ENCODE measurements at places on chromosomes 7 and 10. TPM values are rescaled to one million over a fixed set of nuclear protein-coding genes. Genes with fewer than 3 reads are reported as not detected.

SLC18A3 gene
- polyA plus RNA-seq = 1.7 TPM

TAS2R3 gene
- not detected for polyA plus RNA-seq

C10orf105 gene
- polyA plus RNA-seq = not detected

HOXA10 gene
- not detected for polyA plus RNA-seq

NOLC1 gene
- 71.8 TPM for polyA plus RNA-seq

PGAM2 gene
- polyA plus RNA-seq = 1.5 TPM

GRCh38 chr7:154965014-154965413 lies 37.9 kb downstream of the PAXIP1 start:
- no peak for DNase-seq

- DNase-seq = no peak
Measured at GRCh38 chr10:129601737-129602136, 134.7 kb downstream of the MGMT start.

DNA sequence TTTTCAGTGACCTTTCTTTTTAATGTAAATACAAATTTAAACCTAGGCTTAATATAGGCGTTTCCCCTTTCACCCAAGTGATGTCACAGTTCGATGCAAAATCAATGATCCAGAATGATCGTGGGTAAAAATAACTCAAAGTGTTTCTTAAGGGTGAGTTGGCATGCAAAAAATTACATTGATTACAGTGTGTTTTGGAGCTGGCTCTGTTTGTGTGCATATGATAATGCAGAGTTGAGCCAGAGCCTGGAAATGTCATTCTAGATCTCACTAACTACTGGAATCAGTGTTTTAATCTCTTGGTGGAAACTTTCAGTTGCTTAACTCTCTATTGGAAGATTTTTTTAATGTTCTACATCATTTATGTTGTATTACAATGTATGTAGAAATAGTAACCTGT lies 72.5 kb upstream of the MXI1 start:
- DNase-seq = no peak

- no peak for DNase-seq
Measured at GRCh38 chr7:142894985-142895593, 9.5 kb upstream of the TRPV6 start.

DNA sequence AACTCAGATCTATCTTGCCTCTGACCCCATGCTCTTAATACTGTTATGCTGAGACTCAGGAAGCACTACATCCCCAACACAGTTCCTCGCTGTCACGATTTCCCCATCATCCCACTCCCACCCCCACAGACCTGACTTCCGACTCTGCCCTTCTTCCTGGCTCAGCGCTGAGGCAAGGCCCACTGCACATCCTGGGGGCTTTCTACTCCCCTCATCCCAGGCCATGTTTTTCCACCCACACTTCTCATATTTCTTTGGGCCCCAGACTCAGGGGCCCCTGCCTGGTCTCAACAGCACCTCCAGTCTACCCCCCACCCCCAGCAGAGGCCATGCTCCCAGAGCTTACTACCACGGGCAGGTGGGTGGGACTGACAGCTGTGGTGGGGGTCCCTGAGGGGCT lies 7.7 kb upstream of the NDST2 start:
- no peak for DNase-seq

GRCh38 chr10:96681524-96681923 lies 38.8 kb downstream of the PIK3AP1 start:
- no peak for DNase-seq

DNA sequence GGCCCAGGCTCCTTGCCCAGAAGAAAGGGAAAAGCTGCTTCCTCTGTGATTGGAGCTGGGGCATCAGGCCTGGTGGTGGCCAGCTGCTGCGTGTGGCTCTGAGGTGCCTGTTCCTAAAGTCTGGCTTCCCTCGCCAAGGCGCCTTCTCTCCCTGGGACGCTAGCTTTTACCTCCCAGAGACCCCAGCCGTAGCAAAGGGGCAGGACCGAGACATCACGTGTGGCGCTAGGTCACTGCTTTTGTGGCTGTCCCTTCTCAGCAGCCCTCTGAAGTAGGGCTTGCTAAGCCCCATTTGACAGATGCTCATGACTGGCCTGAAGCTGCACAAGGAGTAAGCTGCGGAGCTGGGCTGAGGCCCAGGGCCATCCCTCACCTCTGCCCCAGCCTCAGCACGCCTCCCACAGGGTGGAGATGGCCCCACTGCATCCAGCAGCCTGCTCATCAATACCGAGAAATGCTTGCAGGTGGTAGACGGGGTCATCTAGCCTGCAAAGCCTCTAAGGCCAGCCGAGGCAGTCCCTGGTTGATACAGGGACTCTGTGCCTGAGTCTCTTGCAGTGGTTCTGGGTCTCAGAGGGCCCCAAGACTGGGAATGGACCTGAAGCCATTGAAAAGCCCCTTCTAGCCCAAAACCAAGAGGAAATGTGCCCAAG lies 171.2 kb downstream of the LCOR start:
- no peak for DNase-seq

DNA sequence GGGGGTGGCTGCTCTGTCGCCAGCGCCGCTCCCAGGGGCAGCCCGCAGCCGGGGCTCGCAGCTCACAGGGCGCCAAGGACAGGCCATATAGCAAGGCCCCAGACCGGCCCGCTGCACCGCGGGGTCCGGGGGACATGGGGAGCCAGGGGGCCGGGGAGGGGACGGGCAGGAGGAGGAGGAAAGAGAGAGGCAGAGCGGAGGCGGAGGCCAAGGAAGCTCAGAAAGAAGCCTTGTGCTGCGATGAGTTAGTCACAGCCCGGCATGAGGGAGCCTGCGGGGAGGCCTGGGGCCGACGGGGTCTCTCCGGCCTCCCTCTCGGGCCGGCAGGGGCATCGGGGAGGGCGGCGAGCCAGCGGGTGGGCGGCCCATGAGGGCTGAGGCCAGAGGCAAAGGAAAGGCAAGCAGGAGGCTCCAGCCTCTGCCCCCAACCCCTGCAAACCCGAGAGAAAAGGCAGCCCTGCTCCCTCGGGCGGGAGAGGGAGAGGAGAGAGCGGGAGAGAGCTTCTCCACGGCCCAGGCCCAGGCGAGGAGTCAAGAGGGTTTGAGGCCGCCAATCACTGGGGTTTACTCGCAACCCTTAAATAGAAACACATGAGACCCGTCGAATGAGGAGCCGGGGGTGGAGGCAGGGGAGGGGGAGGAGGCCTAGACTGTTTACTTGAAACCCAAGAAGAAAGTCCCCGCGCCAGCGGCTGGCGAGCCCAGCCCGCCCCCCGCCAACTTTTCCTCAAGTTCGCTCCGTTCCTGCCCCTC lies 167.9 kb downstream of the NEURL1 start:
- DNase-seq = no peak

- no peak for DNase-seq
Measured at GRCh38 chr10:34697351-34698247, 117.5 kb downstream of the PARD3 start.

DNA sequence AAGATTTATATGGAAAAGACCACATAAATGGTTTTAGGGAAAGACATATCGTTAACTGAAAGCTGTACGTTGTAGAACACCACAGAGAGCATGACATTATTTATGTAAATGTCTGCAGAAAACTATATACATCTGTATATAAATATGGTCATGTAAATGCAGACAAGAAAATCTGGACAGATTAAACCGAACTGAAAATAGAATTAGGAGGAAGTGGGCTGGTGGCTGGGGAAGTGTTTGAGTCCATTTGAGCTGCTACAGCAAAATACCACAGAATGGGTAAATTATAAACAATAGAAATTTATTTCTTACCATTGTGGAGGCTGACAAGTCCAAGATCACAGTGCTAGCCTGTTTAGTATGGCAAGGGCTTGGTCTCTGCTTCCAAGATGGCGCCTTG lies 56.3 kb upstream of the USP6NL start:
- DNase-seq = no peak

GRCh38 chr7:101625031-101625791 lies 3.9 kb downstream of the MYL10 start:
- DNase-seq = no peak

DNA sequence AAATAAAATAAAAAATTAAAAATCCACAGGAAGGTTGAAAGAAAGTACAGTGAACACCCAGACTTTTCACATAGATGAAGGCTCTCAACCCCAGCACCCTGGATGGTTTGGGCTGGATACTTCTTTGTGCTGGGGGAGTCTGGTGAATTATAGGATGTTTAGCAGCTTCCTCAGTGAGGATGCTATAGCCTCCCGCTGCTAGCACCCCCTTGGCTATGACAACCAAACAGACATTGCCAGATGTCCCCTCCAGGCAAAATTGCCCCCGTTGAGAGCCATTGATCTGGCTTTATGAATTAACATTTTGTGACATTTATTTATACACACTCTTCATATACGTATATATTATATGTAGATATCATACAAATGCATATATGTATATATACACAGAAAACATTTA lies 21.6 kb downstream of the SMKR1 start:
- DNase-seq = peak; percentile 53

GRCh38 chr7:32204361-32205018 lies 134.3 kb upstream of the PDE1C start:
- DNase-seq = peak; percentile 43

DNA sequence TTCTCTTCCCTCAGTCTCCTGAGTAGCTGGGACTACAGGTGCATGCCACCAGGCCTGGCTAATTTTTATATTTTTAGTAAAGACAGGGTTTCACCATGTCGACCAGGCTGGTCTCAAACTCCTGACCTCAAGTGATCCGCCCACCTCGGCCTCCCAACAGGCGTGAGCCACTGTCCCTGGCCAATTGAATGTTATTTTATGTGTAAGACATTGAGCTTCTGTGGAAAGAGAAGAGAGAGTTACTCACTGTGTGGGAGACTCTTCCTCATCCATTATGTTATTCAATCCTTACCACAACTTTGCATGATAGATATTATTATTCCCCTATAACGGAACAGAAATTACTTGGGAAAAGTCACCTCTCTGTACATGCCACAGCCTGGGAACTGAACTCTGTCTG lies 32.6 kb upstream of the MXI1 start:
- DNase-seq = no peak

DNA sequence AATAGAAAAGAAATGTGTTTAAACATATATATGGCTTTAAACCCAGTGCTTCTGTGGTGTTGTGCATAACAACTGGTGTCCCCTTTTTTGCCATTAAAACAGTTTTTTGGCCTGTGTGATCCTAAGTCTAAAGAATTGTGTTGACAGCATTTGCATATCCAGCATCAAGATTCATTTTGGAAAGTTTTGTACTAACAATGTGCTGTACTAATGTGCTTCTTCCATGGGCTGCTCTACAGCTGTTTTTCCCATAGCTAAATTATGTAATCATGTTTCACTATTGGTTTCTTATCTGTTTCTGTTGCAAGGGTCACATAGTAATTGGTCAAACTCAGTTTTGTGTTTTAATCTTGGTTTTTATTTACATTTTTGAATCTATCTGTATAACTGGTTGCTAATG lies 5.5 kb downstream of the CNNM2 start:
- no peak for DNase-seq

GRCh38 chr7:103569621-103570305 lies 123.8 kb upstream of the SLC26A5 start:
- DNase-seq = no peak

DNA sequence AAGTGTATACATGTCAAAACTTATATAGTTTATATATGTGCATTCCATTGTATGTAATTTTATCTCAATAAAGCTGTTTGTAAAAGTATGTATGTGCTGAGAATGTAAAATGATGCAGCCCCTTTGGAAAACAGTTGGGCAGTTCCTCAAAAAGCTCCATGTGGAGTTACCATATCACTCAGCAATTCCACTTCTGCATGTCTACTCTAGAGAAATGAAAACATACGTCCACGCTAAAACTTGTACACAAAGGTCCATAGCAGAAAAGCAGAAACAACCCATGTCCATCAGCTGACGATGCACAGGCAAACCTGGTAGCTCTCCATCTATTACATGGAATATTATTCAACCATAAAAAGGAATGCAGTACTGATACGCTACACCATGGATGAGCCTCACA lies 8.3 kb upstream of the RGS10 start:
- no peak for DNase-seq

DNA sequence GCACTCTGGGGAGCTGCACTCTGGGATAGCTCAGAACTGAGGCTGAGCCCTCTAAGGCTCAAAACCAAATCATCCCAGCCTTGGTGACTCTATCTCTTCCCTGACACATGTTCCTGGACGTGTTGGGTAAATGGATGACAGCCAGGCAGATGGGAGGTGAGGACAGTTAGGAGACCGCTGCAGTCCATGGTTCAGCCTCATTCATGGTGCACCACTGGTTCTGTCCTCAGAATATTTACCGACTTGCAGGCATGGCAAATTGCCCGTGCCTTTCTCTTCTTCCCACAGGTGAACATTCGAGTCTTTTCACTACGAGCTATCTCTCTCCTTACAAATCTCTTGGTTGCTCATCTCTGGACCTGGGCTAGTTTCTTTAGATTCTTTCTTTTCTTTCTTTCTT lies 80.3 kb upstream of the EFCAB10 start:
- DNase-seq = no peak

DNA sequence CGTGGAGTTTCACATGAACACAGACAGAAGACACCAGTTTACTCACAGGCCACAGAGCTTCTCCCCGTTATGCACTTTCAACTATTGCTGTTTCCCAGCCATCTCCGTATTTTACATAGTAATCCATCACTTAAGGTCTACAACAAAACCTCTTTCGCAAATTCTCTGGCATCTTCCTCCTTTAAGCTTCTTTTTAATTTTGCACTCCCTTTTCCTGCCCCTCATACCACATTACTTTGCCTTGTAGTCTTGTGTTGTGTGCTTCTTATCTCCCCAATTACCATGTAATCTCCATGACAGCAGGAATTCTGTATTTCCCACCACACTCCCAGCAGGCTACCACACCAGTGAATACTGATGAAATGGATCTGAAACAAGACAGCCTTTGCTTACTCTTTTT lies 87.3 kb downstream of the ODAD2 start:
- no peak for DNase-seq

- DNase-seq = peak; percentile 41
Measured at GRCh38 chr10:58152673-58153263, 114.9 kb downstream of the IPMK start.

DNA sequence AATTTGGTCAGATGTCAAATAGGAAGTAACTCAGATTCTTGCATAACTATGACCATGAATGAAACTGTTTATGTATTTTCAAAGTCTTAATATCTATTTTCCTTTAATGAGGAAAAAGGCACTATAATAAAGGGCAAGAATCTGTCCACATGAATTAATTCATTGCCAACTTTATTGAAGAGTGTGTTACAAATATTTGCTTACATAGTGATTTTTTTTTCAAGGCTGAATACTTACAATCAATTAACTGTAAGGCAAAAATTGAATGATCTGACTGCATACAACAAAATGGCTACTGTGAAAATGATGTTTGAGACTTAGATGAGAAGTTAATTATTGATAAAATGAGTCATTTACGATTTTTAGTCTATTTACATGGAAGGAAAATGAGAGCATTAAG lies 475.0 kb downstream of the DNAJB9 start:
- DNase-seq = no peak

DNA sequence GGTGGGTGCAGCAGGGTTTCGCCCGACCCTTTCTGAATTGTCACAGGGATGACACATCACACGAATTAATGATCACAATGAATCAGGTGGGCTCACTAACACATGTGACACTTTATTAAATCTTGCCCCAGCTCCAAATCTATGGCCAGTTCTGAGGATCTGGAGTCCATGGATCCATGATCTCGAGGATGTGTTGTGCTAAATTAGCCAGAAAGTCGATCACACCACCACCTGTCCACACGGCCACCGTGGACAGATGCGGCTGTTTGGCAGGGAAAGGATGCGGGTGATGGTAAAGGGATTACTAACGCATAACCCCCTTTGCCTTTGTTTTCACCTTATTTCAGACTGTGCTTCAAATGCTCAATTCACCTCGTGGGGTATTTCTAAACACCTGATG lies 96.4 kb downstream of the COBL start:
- DNase-seq = no peak
